ENCODE measurements at places on chromosomes 7 and 10. TPM values are rescaled to one million over a fixed set of nuclear protein-coding genes. Genes with fewer than 3 reads are reported as not detected.
A peak's percentile ranks its signal among the peaks of the same experiment; 100 is the strongest.

- DNase-seq: no peak
These were observed 53.5 kb downstream of the SCIN start for GRCh38 chr7:12623885-12624498.

DNA sequence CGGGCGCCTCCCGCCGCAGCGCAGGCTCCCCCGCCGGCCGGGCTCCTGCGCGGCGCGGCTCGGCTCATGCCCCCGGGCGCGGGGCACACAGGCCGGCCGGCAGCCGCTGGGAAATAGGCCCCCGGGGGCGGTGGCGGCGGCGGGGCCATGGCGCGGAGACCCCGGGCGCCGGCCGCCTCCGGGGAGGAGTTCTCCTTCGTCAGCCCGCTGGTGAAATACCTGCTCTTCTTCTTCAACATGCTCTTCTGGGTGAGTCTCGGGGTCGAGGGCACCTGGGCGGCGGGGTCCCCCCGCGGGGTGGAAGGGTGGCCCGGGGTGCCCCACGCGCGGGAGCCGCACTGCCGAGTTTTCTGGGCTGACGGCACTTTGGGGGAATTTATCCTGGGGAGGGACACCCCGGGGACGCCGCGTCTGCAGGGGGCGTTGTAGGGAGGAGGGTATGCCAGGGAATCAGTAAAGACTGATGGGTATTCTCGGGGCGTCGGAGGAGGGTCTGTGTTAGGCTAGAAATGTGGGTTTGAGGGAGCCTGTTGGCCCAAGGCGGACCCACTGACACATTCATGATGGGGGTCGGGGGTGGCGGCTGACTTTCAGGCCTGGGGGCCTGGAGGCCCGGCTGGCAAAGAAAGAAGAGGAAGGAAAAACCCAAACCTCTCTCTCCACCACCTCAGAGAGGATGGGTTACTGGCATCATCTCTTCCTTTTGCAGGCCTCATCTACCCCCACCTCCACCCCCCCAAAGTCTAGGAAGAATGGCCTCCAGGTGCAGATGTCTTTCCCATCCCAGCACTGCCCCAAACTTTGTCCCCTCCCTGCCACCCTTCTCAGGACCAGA, 544 bp downstream of the TSPAN33 start:
- DNase-seq: no peak

The APBB1IP gene
- 0.94 TPM for total RNA-seq

- DNase-seq: peak; percentile 41
These were observed 1.3 kb upstream of the ARID5B start for GRCh38 chr10:61899997-61900828.

DNA sequence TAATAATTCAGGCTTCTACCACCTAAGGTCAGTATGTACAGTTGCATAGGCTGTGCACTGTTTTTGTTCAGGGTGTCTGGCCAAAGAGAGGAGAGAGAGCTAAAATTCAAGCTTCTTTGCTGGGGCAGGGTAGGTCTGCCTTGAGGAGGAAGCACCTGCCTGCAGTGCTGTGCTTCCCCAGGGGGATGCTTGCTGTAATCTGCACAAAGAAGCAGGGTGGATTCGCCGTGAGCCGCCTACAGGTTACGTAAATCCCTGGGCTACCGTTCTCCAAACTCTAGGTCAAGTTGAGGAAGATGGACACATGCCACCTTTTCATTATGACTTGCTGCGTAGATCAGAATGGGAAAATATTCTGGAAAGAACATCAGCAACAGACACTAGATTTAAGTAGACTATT, 543.3 kb downstream of the TNS3 start:
- no peak for DNase-seq

The TMEM196 gene
- total RNA-seq: 10.1 TPM

DNA sequence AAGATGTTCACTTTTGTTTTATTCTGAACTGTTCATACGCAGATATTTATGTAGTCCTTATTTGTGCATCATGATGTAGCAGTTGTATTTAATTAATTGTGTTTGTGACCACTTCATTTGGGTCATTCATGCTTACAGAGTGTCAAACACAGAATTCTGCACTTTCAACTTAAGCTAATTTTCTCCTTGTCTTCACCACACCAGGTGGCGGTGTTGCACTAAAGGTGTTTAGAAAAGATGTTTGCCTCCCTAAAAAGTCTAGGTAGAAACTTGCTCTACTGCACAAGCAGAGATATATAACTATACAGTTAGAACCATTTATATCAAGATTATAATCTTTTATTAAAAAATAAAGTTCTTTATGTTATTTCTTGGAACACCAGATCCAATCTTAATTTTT, 1.3 kb upstream of the TAS2R38 start:
- DNase-seq: no peak

The NKX6-2 gene
- not detected for total RNA-seq

GRCh38 chr10:69567920-69568319, 5.3 kb downstream of the NEUROG3 start:
- no peak for DNase-seq

DNA sequence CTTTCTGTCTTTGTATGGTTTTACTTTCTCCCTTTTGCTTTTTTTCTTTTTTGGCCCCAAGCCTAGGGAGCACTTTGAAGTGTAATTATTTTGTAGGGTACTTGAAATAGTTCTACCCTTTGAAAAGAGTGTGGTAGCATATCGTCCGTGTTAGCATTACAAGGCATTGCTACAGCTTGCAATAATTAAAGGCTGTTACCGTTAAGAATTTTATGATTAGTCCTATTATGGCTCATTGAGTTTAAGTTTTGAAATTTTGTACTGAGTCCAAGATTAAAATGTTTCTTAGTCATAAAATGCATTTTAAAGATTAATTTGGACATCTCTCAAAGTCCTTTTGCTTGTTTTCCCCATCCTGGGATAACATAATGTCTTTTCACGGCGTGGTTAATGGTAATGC, 490.0 kb upstream of the LRRN3 start:
- DNase-seq: no peak

The SORCS3 gene
- 23.7 TPM for total RNA-seq

DNA sequence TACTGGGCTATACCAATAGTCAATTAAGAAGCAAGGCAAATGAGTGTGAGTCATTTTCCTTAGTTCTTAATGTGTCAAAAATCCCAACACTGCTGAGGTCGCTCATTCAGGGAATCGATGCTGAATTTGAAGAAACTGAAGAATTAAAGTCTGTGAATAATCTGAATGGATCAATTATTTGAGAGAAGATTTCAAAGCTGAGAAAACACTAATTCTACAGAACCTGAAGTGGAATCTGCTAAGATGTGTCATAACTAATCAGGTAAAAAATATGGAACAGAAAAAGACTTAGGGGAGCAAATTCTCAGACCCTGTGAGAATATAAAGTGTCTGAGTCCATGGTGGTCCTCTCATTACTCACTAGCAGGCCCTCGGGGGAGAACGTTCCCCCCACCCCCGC, 125.6 kb downstream of the DIP2C start:
- no peak for DNase-seq

- no peak for DNase-seq
These were observed 4.5 kb upstream of the ZEB1 start for GRCh38 chr10:31314256-31315150.

The REPIN1 gene
- total RNA-seq: 26.8 TPM

- no peak for DNase-seq
These were observed 48.4 kb upstream of the INPP5A start for GRCh38 chr10:132489053-132489703.

- DNase-seq: no peak
These were observed 93.4 kb downstream of the AVL9 start for GRCh38 chr7:32588657-32589056.

GRCh38 chr7:48511080-48511479, 339.8 kb downstream of the ABCA13 start:
- no peak for DNase-seq

- no peak for DNase-seq
These were observed 87.2 kb upstream of the UNC5B start for GRCh38 chr10:71124921-71125748.

The LOXL4 gene
- 0.47 TPM for total RNA-seq

DNA sequence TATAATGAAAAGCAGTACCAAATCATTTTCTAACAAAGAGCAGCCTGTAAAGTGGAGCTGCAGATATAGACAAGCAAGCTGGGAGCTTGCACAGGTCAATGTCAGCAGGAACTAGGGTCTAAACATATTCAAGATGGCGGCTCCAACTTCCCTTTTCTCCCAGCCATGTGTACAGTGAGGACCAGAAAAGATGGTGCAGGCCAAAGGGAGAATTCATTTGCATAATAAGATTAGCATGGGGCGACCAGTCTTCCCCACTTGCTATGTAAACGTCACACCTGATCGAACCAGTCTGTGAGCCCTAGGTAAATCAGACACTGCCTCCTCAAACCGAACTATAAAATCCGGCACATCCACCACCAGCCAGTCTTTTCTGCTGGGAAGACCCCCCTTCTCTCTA, 4.4 kb upstream of the RAPGEF5 start:
- no peak for DNase-seq

DNA sequence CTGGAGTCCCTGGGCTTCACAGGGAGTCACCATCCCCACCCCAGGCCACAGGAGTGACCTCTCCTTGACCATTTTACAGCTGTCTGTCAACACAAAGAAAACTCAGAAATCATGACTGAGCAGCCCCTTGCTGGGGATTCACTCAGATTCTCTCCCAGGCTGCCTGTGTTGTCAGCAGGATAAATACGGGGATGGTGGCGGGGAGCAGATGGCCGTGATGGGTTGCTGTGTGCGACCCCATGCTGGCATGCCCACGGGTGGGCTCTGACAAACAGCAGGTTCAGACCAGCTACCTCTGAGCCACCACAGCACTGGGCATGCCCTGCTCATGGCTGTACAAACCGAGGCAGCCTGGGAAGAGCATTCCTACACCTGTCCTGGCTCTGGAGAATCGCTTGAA, 136.1 kb downstream of the SLIT1 start:
- no peak for DNase-seq

The METTL27 gene
- total RNA-seq: 0.78 TPM

DNA sequence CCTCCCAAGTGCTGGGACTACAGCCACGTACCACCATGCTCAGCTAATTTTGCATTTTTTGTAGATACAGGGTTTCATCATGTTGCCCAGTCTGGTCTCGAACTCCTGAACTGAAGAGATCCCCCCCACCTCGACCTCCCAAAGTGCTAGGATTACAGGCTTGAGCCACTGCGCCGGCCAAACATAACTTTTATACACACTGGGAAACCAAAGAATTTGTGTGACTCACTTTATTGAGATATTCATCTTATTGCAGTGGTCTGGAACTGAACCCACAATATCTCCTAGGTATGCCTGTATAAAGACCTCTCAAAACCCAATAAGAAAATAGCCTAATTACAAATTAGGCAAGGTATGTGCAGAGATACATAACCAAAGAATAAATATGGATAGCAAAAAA, 182.6 kb upstream of the FEZF1 start:
- no peak for DNase-seq

The CPVL gene
- 69.9 TPM for total RNA-seq

DNA sequence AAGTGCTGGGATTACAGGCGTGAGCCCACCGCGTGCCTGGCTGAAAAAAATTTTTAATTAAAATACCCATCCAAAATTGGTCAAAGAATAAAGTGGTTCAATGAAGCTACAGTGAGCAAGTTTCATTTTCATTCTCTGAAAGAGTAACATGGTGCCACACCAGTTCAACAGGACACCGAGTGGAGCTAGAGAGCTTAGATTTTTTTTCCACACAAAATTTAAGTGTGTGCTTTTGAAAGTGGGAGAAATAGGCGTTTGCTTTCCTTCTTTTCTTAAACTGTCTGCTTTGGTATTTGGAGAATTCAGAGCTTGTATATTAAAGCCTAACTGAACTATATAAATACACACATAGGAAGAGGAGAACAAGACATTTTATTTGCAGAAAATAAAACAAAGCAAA, 43.4 kb downstream of the BPGM start:
- DNase-seq: no peak

GRCh38 chr7:75653651-75654050, 85.1 kb downstream of the HIP1 start:
- no peak for DNase-seq

DNA sequence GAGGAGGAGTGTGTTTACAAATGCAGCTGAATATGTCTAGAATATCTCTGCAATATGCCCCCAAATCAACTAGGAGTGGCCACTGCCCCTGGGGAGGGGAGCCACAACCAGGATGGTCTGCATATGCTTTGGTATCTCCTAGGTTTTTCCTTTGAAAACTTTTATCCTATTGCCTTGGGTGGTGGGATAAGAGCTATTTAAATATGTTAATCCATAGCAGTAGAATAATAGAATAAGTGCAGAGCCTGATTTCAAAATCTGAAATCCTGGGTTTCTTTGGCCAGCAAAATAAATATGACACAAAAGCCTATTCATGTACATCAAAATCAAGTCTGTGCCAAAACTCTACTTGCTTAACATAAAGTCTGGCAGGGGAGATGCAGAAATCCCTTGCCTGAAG, 79.6 kb upstream of the FGFR2 start:
- no peak for DNase-seq

GRCh38 chr10:71584461-71584860, 135.1 kb downstream of the C10orf105 start:
- no peak for DNase-seq

Data from occipital lobe (tissue), 3 donors.